ENCODE measurements at places on chromosomes 16 and 17.
A peak's percentile ranks its signal among the peaks of the same experiment; 100 is the strongest.

DNA sequence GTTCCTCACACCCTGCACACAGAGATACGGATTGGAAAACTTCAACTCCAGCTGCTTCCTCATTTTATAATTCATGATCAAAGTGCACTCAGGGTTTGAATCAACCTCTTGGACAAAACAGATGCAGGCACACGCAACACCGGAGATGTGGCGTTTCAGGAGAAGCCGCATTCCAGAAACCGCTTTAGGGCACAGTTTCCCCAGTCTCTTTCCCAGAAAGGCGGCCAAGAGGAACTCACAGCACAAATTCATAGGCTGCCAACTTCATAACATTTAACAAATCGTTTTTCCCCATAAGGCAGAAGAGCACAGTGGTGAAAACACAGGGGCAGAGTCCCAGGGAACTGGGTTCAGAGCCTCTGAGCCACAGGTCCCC lies 8.4 kb downstream of the MTHFSD start:
- DNase-seq = no peak

DNA sequence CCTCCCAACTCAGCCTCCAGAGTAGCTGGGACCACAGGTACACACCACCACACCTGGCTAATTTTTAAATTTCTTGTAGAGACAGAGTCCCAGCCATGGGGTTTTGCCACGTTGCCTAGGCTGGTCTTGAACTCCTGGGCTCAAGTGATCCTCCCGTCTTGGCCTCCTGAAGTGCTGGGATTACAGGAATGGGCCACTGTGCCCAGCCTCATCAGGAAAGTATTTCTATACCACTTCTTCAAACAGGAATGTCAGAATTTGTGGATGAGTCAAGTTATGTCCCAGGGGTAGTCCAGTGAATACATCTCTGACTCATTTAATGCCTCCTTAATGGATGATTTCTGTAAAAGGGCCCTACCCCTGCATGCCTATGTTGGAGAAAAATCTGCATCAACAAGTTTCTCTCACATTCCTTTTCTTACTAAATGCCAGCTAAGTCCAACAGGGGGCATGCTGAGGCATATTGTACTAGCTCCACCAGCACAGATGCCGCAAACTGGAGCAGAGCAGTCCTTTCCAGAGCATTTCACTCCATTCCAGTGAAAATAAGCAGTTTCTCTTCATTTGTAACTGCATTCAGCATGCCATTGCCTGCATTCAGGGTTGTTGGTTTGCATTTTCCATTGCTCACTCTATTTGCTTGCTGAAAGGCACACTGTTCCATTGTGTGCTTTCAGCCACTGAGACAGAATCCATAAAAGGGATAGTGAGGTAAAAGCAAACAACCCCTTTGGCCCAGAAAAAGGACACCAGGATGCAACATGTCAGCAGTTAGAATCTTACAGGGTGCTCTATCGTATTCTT lies 5.3 kb upstream of the CAVIN1 start:
- DNase-seq = peak; percentile 50

DNA sequence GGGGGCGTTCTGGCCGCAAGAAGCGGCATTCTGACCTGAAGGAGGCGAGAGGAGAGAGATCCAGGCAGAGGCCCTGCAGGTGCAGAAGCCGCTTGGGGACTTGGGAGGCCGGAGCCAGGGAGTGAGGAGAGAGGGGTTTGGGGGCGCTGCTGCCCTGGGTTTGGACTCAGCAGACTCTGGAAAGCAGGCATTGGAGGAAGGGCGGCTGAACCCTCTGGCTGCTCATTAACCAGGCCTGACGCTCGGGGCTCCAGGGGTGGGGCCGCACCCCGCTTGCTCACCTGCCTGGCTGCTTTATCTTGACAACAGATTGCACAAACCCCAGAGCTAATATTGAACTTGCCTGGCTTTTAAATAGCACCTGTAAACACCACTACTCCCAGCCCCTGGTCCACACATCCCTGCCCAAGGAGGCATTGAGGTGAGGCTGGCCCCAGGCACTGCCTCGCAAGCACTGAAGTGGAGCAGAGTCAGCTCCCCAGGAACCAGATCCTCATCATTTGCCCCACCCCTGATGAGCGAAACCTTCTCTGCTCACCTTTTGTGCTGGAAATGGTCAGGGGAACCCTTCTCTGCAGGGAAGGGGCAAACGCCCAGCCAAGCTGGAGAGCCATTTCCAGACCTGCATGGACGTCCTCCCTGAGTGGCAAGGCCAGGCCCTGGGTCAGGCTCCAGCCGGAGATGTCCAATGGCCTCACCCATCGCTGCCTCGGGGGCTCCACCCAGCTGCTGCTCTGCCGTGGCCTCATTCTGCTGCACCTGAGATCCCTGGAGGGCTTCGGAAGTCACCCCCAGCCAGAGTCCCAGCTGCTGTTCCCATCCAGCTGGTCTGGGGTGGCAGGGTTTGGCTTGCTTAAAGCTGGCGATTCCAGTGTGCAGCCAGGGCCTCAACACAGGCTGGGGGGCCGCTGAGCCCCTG lies 190.2 kb upstream of the GSE1 start:
- no peak for DNase-seq

- peak; percentile 78 for DNase-seq
These were observed 12.1 kb downstream of the HSD3B7 start for GRCh38 chr16:30996985-30997724.

DNA sequence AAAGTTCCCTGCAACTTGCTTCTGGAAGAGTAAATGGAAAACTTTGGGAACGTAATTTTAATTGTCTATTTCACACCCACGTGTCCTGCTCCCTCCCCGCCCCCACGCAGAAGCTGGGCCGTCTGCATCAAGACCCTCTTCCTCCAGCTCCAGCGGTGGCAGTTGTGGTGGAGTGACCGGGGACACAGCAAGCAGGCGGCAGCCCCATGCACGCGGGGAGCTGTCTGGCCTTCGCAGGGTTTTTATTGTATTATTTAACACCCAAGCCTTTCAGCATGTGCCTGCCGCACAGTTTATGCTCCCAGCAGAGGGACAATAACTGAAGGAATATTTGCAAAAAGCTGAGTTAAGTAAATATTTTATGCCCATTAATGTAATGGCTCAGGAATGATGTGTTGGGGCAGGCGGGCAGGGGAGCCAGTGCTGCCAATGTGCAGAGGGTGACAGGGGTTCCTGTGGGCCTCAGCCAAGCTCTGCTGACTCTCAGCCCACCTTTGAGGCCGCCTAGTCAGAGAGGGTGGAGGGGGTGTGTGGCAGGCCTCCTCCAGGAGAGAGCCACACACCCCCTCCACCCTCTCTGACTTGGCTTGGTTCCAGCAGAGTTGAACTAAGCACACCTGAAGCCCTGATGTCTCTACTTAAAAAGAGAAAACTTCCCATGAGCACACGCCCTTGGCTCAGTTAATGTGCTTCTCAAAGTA lies 32.4 kb upstream of the ENPP7 start:
- DNase-seq = no peak

DNA sequence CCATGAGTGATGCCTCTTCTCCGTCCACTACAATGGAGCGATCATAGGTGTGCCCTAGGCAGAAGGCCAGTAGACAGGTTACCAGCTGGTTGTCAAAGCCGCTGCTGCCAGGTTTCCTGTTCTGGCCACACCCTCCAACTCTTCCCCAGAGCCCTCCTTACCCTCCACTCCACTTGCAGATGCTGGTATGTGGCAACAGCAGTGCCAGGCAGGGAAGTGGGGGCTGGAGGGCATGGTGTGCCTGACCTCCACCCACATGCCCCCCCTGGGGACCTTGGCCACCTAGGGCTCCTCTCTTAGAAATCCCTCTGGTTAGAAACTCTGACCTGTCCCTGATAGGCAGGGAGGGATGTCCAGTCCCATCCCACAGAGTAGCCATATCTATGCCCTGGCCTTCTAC lies 1.5 kb downstream of the RRAD start:
- DNase-seq = no peak
